ENCODE measurements at places on chromosomes 6 and 20. TPM values are rescaled to one million over a fixed set of nuclear protein-coding genes. Genes with fewer than 3 reads are reported as not detected.
A peak's percentile ranks its signal among the peaks of the same experiment; 100 is the strongest.

The SRXN1 gene
- 13.5 TPM for total RNA-seq

- H3K4me1 ChIP-seq = peaks cover 41% of the 10 kb centered on the region
- peaks cover 10% of the 10 kb centered on the region for H3K36me3 ChIP-seq
- no peak for DNase-seq
- peak overlapping the region; percentile 16 for H3K27ac ChIP-seq
- no peak overlapping the region for H3K4me3 ChIP-seq
These were observed 25.4 kb upstream of the FAM83C start for GRCh38 chr20:35317416-35318210.

The HTR1B gene
- total RNA-seq = not detected

DNA sequence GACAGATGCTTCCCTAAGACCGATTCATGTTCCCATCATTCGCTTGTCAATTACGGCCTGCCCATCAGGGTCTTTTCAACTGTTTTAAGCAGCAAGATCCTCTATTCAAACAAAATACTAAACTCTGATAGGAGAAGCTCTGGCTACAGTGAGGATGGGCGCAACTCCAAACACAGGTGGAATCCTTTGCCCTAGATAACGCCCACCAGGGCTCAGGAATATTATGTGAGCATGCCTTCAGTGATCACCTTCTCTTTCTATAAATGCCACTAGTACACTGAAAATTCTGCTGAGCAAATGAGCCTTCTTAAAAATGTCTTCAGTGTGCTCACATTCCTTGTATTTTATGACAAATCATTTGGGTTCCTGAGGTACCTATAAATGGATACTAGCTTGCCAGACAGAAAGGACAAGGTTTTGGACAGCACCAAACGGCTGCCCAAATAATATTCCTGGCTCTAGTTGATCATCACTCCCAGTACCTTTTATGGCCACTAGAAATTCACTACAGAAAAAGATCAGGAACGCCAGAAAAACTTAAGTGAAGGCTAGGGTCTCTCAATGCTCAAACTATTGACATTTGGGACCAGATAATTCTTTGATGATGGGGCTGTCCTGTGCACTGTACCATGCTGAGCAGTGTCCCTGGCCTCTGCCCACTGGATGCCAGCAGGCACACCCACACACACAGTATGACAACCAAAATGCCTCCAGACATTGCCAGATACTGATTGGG is 13.1 kb downstream of the ZNF217 start:
- no peaks in the 10 kb centered on the region for H3K27me3 ChIP-seq
- DNase-seq = no peak
- H3K27ac ChIP-seq = peak overlapping the region; percentile 83
- H3K4me1 ChIP-seq = peaks cover 90% of the 10 kb centered on the region
- peaks cover 72% of the 10 kb centered on the region for H3K36me3 ChIP-seq

The TFAP2D gene
- total RNA-seq = not detected

- DNase-seq = no peak
- H3K4me3 ChIP-seq = no peak overlapping the region
- no peak overlapping the region for H3K27ac ChIP-seq
- H3K27me3 ChIP-seq = no peaks in the 10 kb centered on the region
- no peaks in the 10 kb centered on the region for H3K36me3 ChIP-seq
- no peaks in the 10 kb centered on the region for H3K4me1 ChIP-seq
These were observed 373.5 kb downstream of the HTR1B start for GRCh38 chr6:77089776-77090175.

DNA sequence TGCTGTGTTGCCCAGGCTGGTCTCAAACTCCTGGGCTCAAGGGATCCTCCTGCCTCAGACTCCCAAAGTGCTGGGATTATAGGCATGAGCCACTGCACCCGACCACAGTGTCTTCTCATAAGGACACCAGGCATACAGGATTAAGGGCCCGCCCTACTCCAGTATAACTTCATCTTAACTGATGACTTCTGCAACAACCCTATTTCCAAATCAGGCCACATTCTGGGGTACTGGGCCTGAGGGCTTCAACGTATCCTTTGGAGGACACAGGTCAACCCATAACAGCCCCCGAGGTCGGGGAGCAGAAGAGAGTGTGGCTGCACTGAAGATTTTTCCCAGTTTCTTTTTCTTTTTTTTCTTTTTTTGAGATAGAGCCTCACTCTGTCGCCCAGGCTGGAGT is 39.7 kb downstream of the SUN5 start:
- no peak for DNase-seq
- peaks cover 19% of the 10 kb centered on the region for H3K4me1 ChIP-seq
- peaks cover 2% of the 10 kb centered on the region for H3K36me3 ChIP-seq
- H3K27me3 ChIP-seq = no peaks in the 10 kb centered on the region
- no peak overlapping the region for H3K4me3 ChIP-seq

GRCh38 chr20:51766994-51767866 is 960 bp downstream of the ATP9A start:
- H3K36me3 ChIP-seq = no peaks in the 10 kb centered on the region
- no peak overlapping the region for H3K27ac ChIP-seq
- peaks cover 29% of the 10 kb centered on the region for H3K27me3 ChIP-seq

The GNRH2 gene
- 8.0 TPM for total RNA-seq

The OVOL2 gene
- not detected for total RNA-seq

The ERVFRD-1 gene
- not detected for total RNA-seq

The EEF1A1 gene
- total RNA-seq = 11,209 TPM

- H3K27ac ChIP-seq = no peak overlapping the region
- no peak overlapping the region for H3K4me3 ChIP-seq
- no peaks in the 10 kb centered on the region for H3K4me1 ChIP-seq
- peaks cover 12% of the 10 kb centered on the region for H3K27me3 ChIP-seq
- no peaks in the 10 kb centered on the region for H3K36me3 ChIP-seq
These were observed 11.5 kb upstream of the SSR1 start for GRCh38 chr6:7324520-7324919.

The BNIP5 gene
- total RNA-seq = not detected

- H3K27ac ChIP-seq = peak overlapping the region; percentile 34
- peaks cover 50% of the 10 kb centered on the region for H3K4me1 ChIP-seq
- no peaks in the 10 kb centered on the region for H3K27me3 ChIP-seq
- peak overlapping the region; percentile 1 for H3K4me3 ChIP-seq
- DNase-seq = no peak
These were observed 36.9 kb downstream of the PANK2 start for GRCh38 chr20:3925899-3926638.

The CTCFL gene
- not detected for total RNA-seq

DNA sequence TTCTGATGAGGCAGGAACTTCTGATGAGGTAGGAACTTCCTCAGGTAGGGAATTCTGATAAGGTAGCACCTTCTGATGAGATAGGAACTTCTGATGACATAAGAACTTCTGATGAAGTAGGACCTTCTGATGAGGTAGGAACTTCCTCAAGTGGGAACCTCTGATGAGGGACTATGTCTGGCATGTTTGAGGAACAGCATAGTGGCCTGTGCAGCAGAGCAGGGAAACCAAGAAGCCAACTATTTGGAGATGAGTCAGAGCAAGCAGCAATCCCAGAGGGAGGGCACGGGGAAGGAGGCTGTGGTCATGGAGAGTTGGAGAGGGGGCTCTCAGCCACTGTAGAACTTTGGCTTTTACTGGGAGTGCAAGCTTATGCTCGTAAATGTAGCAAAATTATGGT is 132.4 kb downstream of the CFAP61 start:
- no peak for DNase-seq
- H3K36me3 ChIP-seq = no peaks in the 10 kb centered on the region
- no peaks in the 10 kb centered on the region for H3K4me1 ChIP-seq
- H3K27me3 ChIP-seq = peaks cover 7% of the 10 kb centered on the region
- H3K4me3 ChIP-seq = no peak overlapping the region
- H3K27ac ChIP-seq = no peak overlapping the region

The NR2E1 gene
- total RNA-seq = not detected

DNA sequence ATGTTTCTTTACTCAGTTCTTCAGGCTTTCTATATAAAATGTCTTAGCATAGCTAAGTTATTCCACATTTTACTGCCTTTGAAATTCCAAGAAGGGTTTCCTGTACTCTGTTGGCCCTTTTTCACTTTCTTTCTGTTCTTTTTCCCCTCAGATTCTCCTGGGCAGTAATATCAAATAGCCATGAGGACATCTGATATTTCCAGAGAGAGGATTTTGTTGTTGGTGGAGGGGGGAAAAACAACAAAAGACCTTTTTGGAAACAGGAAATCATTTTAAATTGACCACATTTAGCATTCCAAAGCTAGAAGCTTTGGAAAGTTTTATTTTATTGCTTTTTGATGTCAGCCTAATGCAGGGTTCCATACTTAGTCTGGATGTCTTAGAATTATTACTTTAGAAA is 445.4 kb downstream of the GJA1 start:
- no peaks in the 10 kb centered on the region for H3K27me3 ChIP-seq
- no peaks in the 10 kb centered on the region for H3K36me3 ChIP-seq
- H3K4me1 ChIP-seq = no peaks in the 10 kb centered on the region
- DNase-seq = no peak
- H3K27ac ChIP-seq = no peak overlapping the region

The TFAP2B gene
- not detected for total RNA-seq

GRCh38 chr6:125904871-125905270 is 51.7 kb upstream of the HINT3 start:
- no peak overlapping the region for H3K4me3 ChIP-seq
- H3K36me3 ChIP-seq = peaks cover 32% of the 10 kb centered on the region
- peak overlapping the region; percentile 56 for H3K27ac ChIP-seq
- peak; percentile 77 for DNase-seq

- no peak overlapping the region for H3K27ac ChIP-seq
- H3K4me3 ChIP-seq = peak overlapping the region; percentile 54
- no peaks in the 10 kb centered on the region for H3K27me3 ChIP-seq
- DNase-seq = no peak
These were observed 52.1 kb upstream of the RNF182 start for GRCh38 chr6:13872681-13873080.

The LKAAEAR1 gene
- total RNA-seq = 0.30 TPM

The PRKN gene
- total RNA-seq = 0.87 TPM

- H3K36me3 ChIP-seq = no peaks in the 10 kb centered on the region
- peaks cover 13% of the 10 kb centered on the region for H3K27me3 ChIP-seq
- no peak for DNase-seq
- H3K27ac ChIP-seq = no peak overlapping the region
These were observed 328.1 kb downstream of the HACE1 start for GRCh38 chr6:104531646-104532045.

The SAMD10 gene
- total RNA-seq = 25.4 TPM

- H3K4me1 ChIP-seq = peaks cover 58% of the 10 kb centered on the region
- peak overlapping the region; percentile 98 for H3K4me3 ChIP-seq
- DNase-seq = peak; percentile 79
- peaks cover 47% of the 10 kb centered on the region for H3K36me3 ChIP-seq
- H3K27ac ChIP-seq = peak overlapping the region; percentile 99
- H3K27me3 ChIP-seq = peaks cover 2% of the 10 kb centered on the region
These were observed 598 bp downstream of the HLA-B start for GRCh38 chr6:31356216-31356945.

- H3K27ac ChIP-seq = no peak overlapping the region
- no peaks in the 10 kb centered on the region for H3K36me3 ChIP-seq
- DNase-seq = no peak
- no peak overlapping the region for H3K4me3 ChIP-seq
- no peaks in the 10 kb centered on the region for H3K27me3 ChIP-seq
- no peaks in the 10 kb centered on the region for H3K4me1 ChIP-seq
These were observed 427.0 kb upstream of the SPTLC3 start for GRCh38 chr20:12581644-12582289.

The TPX2 gene
- 179 TPM for total RNA-seq

The ZSCAN16 gene
- 2.1 TPM for total RNA-seq

The PCSK2 gene
- not detected for total RNA-seq

GRCh38 chr6:6840831-6841291 is 252.3 kb downstream of the LY86 start:
- DNase-seq = no peak
- no peak overlapping the region for H3K4me3 ChIP-seq
- no peak overlapping the region for H3K27ac ChIP-seq
- no peaks in the 10 kb centered on the region for H3K36me3 ChIP-seq

The DPPA5 gene
- total RNA-seq = not detected

GRCh38 chr6:139533171-139533570 is 158.7 kb upstream of the CITED2 start:
- H3K4me1 ChIP-seq = peaks cover 48% of the 10 kb centered on the region
- H3K27me3 ChIP-seq = no peaks in the 10 kb centered on the region
- no peaks in the 10 kb centered on the region for H3K36me3 ChIP-seq
- DNase-seq = no peak

The LY86 gene
- total RNA-seq = 0.90 TPM

GRCh38 chr20:13341737-13342393 is 120.8 kb downstream of the ISM1 start:
- H3K36me3 ChIP-seq = no peaks in the 10 kb centered on the region
- H3K27ac ChIP-seq = no peak overlapping the region
- H3K4me1 ChIP-seq = peaks cover 15% of the 10 kb centered on the region

- no peaks in the 10 kb centered on the region for H3K27me3 ChIP-seq
- H3K4me1 ChIP-seq = no peaks in the 10 kb centered on the region
- no peak for DNase-seq
- H3K36me3 ChIP-seq = no peaks in the 10 kb centered on the region
These were observed 87.2 kb downstream of the DST start for GRCh38 chr6:56555438-56555872.

- H3K27ac ChIP-seq = no peak overlapping the region
- no peak overlapping the region for H3K4me3 ChIP-seq
- no peaks in the 10 kb centered on the region for H3K36me3 ChIP-seq
- DNase-seq = no peak
- no peaks in the 10 kb centered on the region for H3K4me1 ChIP-seq
- H3K27me3 ChIP-seq = peaks cover 16% of the 10 kb centered on the region
These were observed 74.5 kb downstream of the LINC00237 start for GRCh38 chr20:21031666-21032065.

DNA sequence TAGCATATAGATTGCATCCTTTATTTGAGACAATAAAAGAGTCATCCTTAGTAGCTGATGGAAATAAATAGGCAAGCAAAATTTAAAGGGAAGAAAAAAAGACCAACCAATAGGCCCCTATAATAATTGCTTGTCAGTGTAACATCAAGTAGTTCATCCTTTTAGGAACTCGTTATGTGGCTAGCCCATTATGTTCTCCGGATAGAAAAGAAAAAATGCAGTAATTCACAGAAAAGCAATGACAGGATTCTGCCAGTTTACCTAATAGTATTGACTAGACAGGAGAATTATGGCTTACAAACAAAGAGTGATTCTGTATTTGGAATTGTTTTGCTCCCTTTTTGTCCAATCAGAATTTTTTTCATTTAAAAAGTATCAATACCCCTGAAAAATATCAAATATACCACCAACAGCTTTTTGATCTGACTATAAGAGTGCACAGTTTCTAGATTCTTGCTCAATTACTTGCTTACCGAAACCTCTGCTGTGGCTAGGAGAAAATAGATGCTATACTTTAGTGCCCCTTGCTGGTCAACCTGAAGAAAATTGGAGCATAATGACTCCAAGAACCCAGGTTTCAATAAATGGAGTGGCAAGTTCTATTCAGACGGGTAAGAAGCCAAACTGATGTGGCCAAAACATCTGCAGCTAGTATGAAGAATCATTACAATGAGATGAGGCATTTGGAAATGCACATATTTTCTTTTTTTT is 91.5 kb upstream of the SASH1 start:
- H3K27me3 ChIP-seq = peaks cover 9% of the 10 kb centered on the region
- H3K27ac ChIP-seq = no peak overlapping the region
- no peaks in the 10 kb centered on the region for H3K36me3 ChIP-seq
- H3K4me3 ChIP-seq = no peak overlapping the region

DNA sequence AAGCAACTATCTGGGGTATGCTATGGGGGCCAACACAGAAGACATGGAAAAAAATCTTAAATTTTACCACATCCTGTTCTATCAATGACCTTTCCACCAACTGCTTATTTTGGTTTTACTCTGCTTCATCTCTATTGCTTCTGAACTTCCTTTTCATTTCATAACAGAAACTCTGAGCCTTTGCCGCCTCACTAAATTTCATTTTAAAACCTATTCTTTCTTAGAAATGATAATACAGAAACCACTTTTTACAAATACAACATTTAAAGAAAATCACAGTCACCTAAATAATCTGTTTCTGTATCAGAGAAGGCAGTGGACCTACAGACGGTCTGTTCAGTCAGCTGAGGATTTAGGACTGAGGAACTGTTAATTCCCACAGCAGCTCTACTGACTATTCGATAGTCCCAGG is 117.5 kb downstream of the KCNQ5 start:
- no peaks in the 10 kb centered on the region for H3K27me3 ChIP-seq
- DNase-seq = no peak
- H3K27ac ChIP-seq = no peak overlapping the region
- H3K4me3 ChIP-seq = no peak overlapping the region
- peaks cover 28% of the 10 kb centered on the region for H3K4me1 ChIP-seq
- H3K36me3 ChIP-seq = peaks cover 3% of the 10 kb centered on the region
